Activated naive CD4-positive, alpha-beta T cell treated with Interleukin-2 at 50 U/mL for 16 hours (primary cell): ENCODE measurements at places on chromosomes 3 and 15.

- no peak for DNase-seq
These were observed 66.1 kb upstream of the GLCE start for GRCh38 chr15:69094124-69094921.

DNA sequence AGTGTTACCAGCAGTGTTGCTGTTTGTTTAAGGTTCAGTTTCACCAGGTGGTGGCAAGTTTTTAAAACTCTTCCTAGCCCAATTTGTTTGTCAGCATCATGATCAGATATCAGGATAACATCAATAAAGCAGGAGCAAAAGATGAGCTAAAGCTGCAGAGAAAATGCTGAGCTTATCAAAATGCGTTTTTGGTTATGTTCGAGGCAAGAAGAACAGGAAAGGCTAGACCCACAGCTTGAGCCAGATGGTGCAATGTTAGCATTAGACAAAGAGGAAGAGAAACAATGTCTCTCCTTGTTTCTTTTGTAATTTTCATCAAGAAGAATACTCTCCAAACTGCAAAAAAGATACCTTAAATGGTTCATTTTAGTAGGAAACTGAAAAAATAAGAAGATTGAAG lies 66.2 kb downstream of the THRB start:
- no peak for DNase-seq

DNA sequence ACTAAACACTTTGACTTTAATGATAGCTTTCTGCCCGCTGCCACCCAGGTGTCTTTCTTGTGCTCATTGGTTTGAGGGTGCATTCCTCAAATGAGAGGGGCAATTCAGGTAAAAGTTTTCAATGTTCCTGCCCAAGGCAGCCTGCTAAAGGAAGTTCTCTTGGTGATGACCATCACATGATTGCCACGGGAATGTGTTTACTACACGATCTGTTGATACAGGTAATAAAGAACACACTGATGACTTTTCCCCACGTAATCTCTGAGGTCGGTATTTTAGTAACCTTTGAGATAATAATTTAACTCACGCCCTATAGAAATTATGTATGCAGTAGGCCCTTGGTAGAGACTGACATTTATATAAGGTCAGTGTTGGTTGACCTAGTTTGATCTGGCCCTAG lies 39.3 kb downstream of the FNDC3B start:
- DNase-seq = no peak

GRCh38 chr15:49083401-49084284 lies 37.4 kb upstream of the SECISBP2L start:
- no peak for DNase-seq

GRCh38 chr3:178736300-178736699 lies 200.1 kb downstream of the KCNMB2 start:
- DNase-seq = no peak

- no peak for DNase-seq
These were observed 11.5 kb upstream of the RTP1 start for GRCh38 chr3:187185759-187186158.

DNA sequence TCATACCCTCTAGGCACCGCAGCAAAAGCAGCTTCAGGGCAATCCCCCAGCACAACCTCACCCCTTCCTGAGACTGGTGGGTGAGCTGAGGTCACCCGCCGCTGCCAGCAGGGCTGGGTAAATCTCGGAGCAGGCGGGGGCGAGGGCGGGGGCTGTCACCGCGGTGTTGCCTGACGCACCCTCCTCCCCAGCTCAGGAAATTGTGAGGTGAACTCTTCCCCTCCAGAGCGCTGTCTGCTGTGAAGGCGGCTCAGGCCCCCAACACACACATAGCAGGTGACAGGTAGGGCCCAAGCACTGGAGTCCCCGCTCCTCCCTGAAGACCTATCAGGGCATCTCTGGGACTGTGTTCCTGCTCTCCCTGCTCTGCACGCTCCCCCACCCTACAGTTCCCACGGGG lies 30.2 kb upstream of the FURIN start:
- peak; percentile 92 for DNase-seq

DNA sequence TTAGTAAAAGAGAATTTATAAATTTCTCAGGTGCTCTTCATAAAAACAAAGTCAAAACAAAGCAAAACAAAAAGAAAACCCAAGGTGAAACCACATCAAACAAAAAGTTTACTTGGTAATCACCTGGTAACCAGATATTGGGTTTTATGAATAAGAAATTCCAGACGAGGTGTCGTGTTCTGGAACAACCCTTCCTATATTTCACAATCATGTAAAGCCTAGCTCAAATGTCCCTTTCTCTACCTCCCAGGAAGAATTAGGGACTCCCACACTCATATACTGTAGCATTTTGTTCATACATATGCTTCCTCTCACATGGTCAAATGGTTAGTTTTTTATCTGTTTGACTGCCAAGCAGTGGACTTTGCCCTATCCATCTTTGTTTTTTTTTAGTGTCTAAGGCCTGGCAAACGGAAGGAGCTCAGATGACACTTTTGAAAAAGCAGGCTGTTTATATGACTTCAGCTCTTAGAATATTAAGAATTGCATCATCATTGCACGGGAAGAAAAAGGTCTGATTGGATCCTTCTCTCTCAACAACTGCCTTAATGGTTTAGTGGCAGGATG lies 326.7 kb upstream of the TBL1XR1 start:
- DNase-seq = no peak

DNA sequence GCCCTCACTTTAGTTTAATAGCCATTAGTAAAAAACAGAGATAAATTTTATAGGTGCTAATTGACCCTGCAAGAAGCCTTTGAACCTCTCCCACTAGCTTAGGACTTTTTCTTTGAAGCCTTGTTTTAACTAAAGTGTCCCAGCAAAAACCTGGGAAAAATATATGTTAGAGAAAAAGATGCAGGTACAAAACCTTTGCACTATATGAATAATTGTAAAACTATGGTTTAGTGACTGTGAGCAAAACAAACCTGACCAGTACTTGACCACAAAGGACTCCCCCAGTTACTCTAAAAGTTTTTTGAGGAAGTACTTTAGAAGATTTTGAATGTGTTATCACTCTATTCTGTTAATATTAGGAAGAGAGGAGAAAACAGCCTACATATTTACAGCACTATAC lies 123.3 kb upstream of the TP63 start:
- DNase-seq = no peak

DNA sequence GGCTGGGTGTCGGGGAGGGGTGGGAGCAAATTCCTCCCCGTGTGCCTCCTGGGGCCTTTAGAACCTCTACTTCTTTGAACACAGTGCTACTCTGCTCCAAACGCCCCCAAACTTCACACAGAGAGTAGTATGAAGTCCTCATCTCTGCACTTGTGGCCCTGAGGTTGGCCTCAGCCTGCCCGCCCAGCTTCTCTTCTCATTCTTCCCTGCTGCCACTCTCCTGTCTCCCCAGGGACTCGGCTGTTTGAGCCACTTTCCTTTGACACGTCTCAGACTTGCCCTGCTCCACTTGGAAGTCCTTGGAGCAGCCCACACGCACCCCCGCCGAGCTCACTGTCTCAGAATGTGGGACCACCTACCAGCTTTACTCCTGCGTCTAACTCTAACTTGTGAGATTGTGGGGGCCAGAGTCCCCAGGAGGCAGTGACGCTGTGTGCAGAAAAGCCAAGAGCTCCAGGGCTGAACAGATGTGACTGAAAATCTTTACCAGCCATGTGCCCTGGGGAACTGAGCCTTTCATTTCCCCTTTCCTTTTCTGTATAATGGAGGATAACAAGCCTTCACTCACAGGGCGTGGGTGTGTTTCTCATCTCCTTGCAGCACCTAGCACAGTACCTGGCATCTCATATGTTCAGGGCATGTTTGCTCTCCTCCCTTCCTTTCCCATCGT lies 233.6 kb upstream of the CTDSPL start:
- DNase-seq = no peak

- DNase-seq = no peak
These were observed 68.1 kb upstream of the MAGI1 start for GRCh38 chr3:66106788-66107187.

- DNase-seq = no peak
These were observed 2.9 kb upstream of the TBC1D5 start for GRCh38 chr3:17745301-17745700.

- no peak for DNase-seq
These were observed 74.4 kb upstream of the SCN10A start for GRCh38 chr3:38890426-38890825.

DNA sequence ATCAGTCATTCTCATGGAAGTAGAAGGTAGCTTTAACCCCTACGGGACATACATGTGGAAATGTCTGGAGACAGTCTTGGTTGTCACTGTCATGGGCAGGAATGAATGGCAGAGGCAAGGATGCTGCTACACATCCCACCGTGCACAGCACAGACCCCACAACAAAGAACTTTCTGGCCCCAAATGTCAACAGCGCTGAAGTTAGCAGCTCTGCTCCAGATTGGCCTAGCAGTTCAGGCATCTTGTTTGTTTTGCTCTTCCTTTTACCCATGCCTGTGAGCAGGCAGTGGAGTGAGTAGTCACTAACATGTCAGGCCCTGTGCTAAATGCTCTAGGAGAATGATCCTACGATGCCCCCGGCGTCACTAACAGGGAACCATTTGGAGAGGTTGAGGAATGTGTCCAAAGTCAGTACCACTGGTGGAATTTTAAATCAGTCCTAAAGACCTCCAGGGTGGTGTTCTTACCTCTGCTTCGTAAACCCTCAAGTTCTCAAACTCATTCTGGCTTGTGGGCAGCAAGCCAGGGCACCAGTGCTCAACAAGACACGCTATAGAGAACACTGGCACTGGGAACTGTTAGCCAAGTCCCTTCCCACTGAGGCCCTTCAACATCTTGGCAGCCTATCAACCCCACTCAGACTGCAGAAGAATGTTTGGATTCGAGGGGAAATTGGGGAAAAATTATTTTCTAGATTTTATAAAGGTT lies 142.2 kb downstream of the FOXP1 start:
- DNase-seq = no peak

- no peak for DNase-seq
These were observed 1.8 kb downstream of the ARRDC4 start for GRCh38 chr15:97962263-97962662.
